CD4-positive, alpha-beta T cell treated with Interleukin-15 for 4 hours (primary cell): ENCODE measurements at places on chromosomes 6 and 20.

GRCh38 chr6:157774153-157775135 is 48.6 kb upstream of the SNX9 start:
- DNase-seq = no peak

- no peak for DNase-seq
Measured at GRCh38 chr6:20055916-20056315, 156.4 kb downstream of the MBOAT1 start.

GRCh38 chr6:133191323-133191722 is 49.8 kb upstream of the EYA4 start:
- DNase-seq = no peak

DNA sequence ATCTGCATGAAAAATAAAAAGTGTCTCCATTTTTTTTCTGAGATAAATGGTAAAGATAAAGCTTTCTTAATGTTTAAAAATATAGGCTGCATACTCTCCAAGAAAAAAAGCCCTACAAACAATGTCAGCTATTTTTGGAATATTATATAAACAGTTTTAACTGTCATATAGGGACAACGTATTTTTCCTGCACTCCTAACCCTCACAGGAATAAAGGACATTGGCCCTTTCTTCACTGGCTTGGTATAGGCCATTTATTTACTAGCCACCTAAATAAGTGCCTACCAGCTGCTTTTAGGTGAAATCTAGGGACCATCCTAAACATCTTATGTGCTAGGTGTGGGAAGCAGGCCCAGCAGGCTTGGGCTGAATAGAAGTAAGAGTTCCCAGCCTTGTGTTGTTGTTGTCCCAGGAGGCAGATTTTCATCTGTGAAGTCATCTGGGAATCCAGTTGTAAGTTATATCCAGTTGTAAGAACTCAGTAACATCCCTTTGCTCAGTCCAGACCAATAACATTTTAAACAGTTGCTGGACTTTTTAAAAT is 21.3 kb downstream of the FOXO3 start:
- no peak for DNase-seq

GRCh38 chr6:154245506-154245905 is 111.1 kb downstream of the IPCEF1 start:
- DNase-seq = no peak

- DNase-seq = no peak
Measured at GRCh38 chr6:7219310-7219709, 93.7 kb downstream of the SSR1 start.

DNA sequence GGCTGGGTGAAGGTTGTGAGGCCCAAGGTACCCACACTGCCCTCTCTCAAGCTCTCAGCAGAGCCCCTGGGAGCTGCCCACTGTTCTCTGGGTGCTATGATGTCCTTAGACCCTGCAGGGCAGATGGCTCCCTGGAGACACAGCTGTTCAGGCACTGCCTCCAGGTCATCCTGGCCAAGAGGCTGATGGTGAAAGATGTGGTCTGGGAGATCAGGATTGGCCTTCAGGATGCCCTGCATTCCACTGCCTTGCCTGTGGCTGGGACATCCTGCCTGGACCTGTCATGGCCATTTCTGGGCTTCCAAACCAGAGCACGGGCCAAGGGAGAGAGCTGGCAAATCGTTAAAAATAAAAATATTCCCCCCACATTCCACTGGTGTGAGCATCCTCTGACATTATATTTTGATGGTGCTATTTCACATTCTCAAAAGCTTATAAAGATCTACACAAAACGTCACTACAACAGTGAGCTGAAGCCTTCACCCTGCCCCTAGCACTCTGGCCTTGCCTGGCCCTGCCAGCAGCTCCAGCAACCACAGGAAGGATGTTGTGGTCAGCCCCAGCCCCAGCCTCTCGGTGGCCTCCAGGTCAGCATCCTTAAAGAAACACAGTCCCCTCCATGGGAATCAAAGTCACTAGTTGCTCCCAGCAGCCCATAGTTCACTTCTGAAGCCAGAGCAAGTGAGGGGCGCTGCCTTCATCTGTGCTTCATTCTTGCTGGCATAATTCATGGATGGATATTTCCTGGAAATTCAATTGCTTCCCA is 13.5 kb upstream of the KCNK16 start:
- no peak for DNase-seq

DNA sequence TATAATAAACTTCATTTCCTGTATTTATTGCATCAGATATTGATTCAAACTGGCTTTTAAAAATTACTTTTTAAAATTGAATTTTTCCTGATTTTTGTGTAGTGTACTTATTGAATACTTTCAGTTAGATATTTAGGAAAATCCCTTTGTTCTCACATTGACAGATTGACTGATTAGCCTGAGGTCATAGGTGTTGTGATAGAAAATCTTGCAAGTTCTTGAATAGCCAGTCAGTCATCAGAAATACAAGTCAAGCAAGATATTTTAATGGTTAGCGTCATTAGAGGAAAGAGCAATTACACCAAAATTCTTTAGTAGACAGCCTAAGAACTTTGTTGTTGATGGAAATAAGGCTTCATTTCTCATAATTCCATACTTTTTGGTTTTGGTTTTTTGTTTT is 3.4 kb upstream of the TMEM30A start:
- no peak for DNase-seq
